ENCODE measurements at places on chromosomes 1 and 21.

DNA sequence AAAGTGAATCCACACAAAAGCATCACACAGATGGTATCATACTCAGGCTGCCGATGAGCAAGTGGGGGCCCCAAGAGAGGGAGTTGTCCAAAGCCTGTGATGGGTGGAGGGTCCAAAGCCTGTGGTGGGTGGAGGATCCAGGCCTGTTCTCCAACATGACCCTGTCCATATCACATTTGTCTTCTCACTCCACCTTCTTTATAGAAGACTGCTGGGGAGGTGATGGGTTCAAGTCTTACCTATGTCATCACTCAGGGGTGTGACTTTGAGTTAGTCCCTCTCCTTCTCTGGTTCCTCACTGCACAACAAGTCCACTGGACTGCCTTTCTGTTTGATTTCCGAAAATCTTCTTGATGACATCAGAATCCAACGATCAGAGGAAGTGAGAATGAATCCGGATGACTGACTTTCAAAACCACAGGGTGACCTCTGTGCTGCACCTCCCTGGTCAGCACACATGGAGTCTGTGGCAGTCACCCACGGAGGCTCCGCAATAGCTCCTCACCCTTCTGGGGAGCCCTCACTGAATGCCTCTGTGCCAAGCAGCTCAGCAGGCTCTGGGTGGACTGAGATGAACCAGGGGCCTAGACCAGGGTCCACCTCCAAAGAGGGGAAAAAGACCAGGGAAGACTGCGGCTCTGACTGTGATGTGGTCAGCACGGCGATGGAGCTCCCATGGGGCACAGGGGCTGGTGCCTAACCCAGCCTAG is 166.8 kb downstream of the HIVEP3 start:
- no peak for DNase-seq

GRCh38 chr1:53734650-53735211 is 4.2 kb downstream of the GLIS1 start:
- no peak for DNase-seq

- no peak for DNase-seq
Measured at GRCh38 chr21:29196670-29197191, 66.3 kb downstream of the MAP3K7CL start.

GRCh38 chr1:160777486-160778089 is 18.4 kb upstream of the LY9 start:
- no peak for DNase-seq

DNA sequence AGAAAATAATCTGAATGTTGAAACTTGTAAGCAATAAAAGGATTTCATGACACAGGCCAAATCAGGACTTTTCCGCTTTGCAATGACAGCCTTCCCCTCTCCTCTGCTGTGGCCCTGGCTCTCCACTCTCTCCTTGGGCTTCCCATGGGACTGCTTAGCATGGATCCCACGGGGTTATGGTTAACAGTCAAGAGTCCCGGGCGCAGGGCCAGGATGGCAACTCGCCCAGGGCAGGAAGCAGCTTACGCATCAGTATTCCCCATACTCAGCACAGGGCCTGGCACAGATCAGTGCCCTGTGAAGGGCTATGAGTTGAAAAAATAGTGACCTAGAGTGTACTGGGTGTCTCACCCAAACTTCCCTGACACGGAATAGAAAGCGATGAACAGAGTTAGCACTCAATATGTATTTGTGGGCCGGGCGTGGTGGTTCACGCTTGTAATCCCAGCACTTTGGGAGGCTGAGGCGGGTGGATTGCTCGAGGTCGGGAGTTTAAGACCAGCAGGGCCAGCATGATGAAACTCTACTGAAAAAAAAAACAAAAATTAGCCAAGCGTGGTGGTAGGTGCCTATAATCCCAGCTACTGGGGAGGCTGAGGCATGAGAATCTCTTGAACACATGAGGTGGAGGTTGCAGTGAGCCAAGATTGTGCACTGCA is 29.1 kb upstream of the GRHL3 start:
- no peak for DNase-seq

DNA sequence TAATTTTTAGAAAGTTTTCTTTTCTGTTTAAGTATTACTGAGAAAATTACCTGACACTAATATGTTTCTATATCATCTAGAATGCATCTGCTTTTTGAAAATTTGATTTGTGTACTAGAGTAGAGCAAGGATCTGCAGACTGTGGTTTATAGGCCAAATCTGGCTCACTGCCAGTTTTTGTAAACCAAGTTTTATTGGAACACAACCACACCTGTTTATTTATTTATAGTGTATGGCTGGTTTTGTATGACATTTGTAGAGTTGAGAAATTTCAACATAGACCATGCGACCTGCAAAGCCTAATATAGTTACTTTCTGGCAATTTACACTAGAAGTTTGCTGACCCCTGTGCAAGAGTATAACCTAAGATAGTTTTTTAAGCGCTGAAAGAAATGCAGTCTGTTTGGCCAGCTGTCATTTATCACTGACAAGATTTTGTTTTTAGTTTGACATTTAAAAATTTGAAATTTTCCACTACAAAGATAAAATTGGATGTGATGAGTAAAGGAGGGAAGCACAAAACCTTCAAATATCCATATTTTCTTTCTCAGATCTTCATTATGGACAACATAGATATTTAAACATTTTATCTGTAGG is 36.1 kb upstream of the CACYBP start:
- DNase-seq = no peak

- no peak for DNase-seq
Measured at GRCh38 chr1:29924017-29924431, 687.7 kb downstream of the PTPRU start.

DNA sequence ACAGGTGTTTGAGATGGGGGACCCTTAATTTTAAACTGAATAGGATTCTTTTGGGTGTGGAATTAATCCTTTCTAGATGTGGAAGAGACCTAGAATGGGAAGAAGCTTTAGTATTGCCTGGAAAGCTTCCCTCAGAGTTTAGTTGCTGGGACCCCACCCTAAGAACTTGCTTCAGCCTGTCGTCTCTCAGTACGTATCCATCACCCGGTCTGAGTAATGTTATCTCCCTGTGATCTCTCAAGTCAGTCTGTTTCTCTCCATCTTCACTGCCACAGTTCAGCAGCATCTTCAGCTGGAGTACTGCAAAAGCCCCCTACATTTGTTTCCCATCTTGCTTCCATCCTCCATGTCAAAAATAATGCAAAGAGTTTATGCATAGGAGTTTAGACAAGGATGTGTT is 28.9 kb downstream of the CNST start:
- DNase-seq = no peak

- DNase-seq = no peak
Measured at GRCh38 chr21:44443891-44444285, 11.4 kb upstream of the LRRC3 start.

- DNase-seq = no peak
Measured at GRCh38 chr1:39917825-39918224, 16.1 kb upstream of the MYCL start.

GRCh38 chr1:37240897-37241296 is 206.6 kb upstream of the GRIK3 start:
- DNase-seq = no peak

DNA sequence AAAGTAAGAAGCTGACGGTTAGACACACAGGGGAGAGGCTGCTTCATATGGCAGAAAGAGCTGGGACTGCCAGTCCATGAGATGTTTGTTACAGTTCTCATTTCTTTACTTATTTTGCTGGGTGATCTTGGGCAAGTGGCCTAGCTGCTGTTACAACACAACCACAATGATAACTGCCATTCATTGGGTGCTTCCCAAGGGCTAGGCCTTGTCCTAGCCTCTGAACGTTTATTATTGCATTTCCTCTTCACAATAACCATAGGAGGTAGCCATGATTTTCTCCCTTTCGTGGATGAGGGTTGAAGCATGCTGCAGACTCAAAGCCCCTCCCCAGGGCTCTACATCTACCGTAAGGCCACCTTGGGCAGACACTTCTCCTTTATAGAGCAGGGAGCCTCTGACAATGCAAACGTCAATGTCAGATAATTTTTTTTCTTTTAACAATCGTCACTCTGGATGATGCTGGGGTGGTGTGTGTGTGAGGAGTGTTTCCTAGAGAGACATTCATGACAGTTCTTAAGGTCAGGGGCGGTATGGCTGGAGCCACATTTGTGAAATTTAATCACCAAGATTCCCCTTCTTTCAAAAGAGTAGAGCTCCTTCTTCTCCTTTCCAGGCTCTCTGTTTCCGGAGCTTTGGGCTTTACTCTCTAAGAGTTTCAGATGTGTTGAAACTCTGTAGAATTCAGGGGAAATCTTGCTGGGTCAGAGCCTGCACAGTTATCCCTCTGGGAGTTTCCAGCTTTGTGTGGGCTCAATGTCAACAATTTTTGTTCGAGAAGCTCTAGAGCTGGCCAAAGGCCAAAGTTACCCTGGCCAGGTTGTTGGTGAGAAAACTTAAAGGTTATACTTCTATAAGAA is 138.5 kb upstream of the SGIP1 start:
- peak; percentile 22 for DNase-seq

DNA sequence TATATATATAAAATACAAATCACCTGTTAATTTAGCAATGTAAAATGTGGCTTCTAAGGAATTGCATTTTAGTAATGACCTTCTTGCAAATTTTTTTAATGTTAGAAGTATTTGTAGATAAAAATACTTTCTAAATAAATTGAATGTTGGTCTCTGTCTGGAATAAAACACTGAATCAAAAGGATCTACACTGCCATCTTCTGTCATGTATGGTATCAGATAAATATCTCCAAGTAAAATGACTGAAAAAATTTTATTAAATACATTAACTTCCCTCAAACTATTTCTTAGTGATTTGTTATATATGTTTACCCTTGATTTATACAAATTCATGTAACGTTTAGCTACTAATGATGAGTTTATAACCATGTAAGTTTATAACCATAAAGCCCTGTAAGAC is 2029.3 kb downstream of the MRPL39 start:
- no peak for DNase-seq

Measured in SIG-M5 (cell line).